LHCN-M2 (cell line): ENCODE measurements at places on chromosomes 13 and 19.
A peak's percentile ranks its signal among the peaks of the same experiment; 100 is the strongest.

- DNase-seq: no peak
These were observed 29.3 kb upstream of the ATP1A3 start for GRCh38 chr19:42023121-42023942.

DNA sequence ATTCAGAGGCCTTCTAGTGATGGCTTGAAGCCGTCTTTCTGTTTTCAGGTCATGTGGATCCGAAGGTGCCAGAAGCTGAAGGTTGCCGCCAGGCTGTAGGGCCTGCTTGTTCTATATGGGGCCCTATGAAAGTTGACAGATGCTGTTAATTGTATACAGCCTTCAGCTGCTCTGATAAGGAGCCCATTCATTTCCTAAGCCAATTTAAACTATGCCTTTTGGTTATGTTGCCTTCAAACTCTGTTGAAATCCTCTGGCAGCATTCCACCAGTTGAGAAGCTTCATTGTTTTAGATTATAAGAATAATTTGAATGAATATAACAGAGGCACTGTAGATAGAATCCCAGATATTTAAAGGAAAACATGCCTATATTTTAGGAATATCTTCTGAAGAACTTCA lies 34.4 kb downstream of the RAP2A start:
- DNase-seq: no peak

DNA sequence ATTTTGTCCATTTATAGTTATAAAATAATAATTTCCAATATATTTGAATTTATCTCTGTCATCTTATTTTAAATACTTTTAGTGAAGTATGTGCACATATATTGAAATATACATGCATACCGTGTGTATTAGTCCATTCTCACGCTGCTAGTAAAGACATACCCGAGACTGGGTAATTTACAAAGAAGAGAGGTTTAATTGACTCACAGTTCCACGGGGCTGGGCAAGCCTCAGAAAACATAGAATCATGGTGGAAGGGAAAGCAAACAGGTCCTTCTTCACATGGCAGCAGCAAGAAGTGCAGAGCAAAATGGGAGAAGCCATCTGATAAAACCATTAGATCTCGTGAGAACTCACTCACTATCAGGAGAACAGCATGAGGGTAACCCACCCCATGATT lies 37.6 kb upstream of the FFAR2 start:
- DNase-seq: no peak

GRCh38 chr19:40981591-40981990 lies 9.5 kb upstream of the CYP2B6 start:
- no peak for DNase-seq

- no peak for DNase-seq
These were observed 17.4 kb downstream of the CCDC70 start for GRCh38 chr13:51879133-51879532.

DNA sequence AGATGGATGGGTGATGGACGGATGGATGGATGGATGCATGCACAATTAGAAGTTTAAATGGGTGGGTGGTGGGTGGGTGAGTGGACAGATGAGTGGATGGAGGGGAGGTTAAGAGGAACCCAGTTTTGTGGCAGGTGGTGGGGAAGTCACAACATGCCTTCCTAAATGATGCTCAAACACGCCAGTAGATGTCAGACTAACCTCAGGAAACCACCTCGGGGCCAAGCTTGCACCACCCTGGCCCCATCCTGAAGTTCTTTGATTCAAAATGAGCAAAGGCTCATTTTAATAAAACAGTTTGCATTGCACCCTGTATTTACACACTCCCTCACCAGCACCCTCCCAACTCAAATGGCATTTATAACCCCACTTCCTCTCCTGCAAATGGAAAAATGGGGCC lies 91.4 kb upstream of the CACNA1A start:
- peak; percentile 59 for DNase-seq

DNA sequence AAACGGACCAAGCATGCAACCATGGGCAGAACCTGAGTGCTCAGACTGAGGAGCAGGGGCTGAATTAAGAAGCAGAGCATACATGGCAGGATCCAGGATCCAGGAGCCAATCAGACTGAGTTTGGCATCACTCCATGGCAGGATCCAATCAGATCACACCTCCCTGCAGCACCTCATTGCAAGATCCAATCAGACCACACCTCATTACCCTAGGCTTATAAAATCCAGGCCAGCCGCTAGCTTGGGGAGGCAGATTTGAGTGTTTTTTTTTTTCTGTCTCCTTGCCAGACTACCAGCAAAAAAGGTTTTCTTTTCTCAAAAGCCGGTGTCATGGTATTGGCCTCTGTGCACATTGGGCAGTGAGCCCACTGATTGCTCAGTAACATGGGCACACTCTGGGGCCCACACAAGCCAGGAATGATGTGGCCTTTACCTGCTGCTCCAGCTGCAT lies 127.9 kb upstream of the GJB6 start:
- peak; percentile 14 for DNase-seq

- peak; percentile 81 for DNase-seq
These were observed 545 bp downstream of the RAD23A start for GRCh38 chr19:12946092-12946721.

GRCh38 chr13:90746230-90746629 lies 601.3 kb upstream of the MIR17HG start:
- DNase-seq: no peak

GRCh38 chr13:33918199-33918932 lies 100.4 kb downstream of the RFC3 start:
- peak; percentile 84 for DNase-seq

- no peak for DNase-seq
These were observed 522.1 kb downstream of the SUCLA2 start for GRCh38 chr13:47478985-47479384.

GRCh38 chr13:44089452-44089851 lies 209.7 kb downstream of the LACC1 start:
- DNase-seq: peak; percentile 32

GRCh38 chr19:37304190-37304883 lies 66.6 kb upstream of the ZNF527 start:
- DNase-seq: peak; percentile 42

- no peak for DNase-seq
These were observed 67.7 kb downstream of the DACH1 start for GRCh38 chr13:71799324-71799723.

DNA sequence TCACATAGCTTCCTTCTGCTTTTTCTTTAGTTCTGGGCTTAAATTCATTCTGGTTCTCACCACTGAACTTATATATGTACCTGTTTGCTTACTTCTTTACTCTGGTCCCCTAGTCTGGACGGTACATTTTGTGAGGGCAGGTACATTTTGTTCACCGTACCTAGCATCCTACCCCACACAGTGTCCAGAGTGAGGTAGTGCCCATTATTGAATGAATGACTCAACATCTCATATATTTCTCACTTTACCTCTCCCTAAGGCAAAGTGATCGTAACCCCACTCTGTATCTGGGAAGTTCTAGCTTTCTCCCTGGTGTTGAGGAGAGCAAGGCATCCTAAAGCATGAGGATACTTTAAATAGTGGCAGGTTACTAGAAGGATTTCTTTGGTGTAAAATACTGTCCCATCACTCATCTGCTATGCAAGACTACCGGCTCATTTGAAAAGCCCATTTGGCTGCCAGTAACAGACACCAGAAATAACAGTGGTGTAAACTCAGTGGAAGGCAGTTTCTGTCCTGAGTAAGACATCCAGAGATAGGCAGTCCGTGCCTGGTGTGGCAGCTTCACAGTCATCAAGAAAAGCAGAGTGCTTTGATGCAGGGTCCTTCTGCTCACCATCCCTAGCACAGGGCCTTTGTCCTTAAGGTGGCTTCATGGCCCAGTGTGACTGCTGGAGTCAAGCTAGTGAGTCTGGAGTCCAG lies 111.8 kb downstream of the SIPA1L3 start:
- DNase-seq: no peak

DNA sequence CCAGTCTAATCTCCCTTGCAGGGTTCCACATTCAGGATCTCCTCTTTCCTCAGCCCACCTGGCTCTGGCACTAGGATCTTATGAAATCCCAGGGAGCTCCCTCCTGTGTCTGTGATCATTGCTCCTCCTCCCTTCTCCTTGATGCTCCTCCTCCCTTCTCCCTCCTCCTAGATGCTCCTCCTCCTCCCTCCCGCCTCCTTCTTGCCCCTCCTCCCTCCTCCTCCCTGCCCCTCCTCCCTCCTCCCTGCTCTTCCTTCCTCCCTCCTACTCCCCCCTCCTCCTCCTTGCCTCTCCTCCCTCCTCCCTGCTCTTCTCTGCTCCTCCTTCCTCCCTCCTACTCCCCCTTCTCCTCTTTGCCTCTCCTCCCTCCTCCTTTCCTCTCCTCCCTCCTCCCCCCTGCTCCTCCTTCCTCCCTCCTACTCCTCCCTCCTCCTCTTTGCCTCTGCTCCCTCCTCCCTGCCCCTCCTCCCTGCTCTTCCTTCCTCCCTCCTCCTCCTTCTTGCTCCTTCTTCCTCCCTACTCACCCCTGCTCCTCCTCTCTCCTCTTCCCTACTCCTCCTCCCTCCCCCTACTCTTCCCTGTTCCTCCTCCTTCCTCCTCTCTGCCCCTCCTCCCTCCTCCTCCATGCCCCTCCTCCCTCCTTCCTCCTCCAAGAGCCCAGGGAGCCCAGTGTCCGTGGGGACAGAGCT lies 14.9 kb upstream of the ZBTB7A start:
- DNase-seq: no peak

DNA sequence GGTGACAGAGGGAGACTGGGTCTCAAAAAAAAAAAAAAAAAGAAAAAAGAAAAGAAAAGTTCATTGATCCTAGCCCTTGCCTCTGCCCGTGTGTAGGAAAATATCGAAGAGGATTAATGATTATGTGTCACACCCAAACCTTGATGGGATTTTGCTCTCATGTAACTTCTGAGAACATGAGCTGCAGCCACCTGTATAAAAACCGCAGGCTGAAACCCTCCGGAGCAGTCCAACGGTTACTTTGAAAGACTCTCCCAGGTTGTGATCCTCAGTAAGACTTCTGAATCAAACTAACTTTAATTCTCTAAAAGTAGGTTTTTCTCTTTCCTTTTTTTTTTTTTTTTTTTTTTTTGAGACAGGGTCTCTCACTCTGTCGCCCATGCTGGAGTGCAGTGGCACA lies 4.3 kb upstream of the PSMC4 start:
- no peak for DNase-seq

- DNase-seq: peak; percentile 82
These were observed 666.6 kb downstream of the SLITRK1 start for GRCh38 chr13:83215627-83216026.

DNA sequence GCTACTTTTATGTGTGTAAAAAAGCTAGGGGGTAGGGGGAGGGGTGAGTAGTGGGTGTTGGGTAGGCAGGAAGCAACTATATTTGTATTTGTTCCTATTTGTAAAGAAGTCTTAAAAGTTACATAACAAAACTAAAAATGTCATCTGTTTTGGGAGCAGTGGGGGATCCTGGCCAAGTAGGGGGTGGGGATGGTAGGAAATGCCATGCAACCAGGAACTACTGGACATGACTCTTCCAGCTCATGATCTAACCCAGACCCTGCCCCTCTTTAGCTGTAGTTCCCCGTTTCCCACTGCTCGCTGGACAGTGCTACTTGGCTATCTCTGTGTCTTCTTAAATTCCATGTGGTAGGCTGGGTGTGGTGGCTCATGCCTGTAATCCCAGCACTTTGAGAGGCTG lies 3.2 kb downstream of the GTF3A start:
- no peak for DNase-seq

GRCh38 chr13:104996022-104996421 lies 1539.4 kb downstream of the EFNB2 start:
- no peak for DNase-seq

DNA sequence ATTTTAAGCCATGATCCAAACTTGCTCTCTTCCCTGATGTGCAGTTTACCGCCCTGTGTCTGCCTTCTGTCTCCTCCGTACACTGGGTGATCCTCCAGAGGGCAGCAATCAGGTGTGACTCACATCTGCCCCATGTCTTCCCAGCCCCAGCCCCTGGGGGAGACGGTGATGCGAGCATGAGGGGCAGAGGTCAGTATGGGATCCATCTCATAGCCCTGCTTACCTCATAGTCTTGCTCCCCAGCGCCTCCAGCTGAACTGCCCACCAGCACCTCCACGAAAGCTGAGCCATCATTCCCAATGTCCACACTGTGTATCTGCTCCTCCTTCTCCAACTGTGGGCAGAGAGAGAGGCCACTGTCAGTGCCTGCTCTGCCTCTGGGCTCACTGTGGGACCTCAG lies 14.6 kb downstream of the XRCC1 start:
- DNase-seq: peak; percentile 49

GRCh38 chr19:48735031-48735615 lies 5.3 kb downstream of the RASIP1 start:
- DNase-seq: no peak

GRCh38 chr13:87941226-87941625 lies 270.1 kb downstream of the SLITRK5 start:
- no peak for DNase-seq

DNA sequence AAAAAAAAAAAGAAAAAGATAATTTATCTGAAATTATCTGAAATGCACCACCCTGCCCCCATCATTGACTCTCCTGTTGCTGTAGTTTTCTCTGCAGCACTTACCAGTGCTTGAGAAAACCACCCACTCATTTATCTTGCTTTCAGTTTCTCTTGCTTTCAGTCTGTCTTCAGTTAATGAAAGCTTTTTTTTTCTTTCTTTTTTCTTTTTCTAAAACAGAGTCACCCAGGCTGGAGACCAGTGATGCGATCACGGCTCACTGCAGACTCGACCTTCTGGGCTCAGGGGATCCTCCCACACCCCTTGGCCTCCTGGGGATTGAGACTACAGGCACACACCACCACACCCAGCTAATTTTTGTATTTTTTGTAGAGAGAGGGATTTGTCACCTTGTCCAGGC lies 4.3 kb upstream of the ACP5 start:
- DNase-seq: no peak

DNA sequence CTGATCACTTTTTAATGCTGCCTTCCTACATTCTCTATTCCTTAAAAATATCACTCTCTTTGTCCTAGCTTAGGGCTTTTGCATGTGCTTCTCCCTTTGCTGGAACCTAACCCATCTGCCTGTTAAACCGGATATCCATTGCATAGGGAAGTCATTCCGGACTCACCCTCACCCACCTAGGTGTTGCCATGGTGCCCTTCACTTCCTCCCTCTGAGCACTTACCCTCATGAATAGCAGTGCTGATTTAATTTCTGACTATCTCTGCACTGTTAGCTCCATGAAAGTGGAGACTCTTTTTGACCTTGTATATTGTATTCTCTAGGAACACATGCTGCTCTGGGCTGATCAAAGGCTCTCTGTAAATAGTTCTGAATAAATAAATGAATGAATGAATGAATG lies 401.9 kb downstream of the PCDH20 start:
- no peak for DNase-seq

DNA sequence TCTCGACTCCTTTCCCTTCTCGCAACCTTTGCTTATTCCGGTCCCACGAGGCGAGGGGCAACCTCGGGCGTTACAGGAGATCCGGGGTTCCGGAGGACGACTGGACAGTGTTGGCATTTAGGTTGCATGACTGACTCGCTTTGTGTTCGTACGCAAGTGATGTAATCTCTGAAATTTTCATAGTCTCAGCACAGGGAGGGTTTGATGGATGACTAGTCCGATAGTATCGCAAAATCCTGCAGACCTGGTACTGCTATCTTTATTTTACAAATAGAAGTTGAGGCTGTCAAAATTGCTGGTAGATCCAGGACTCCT lies 342 bp downstream of the DDX49 start:
- no peak for DNase-seq

DNA sequence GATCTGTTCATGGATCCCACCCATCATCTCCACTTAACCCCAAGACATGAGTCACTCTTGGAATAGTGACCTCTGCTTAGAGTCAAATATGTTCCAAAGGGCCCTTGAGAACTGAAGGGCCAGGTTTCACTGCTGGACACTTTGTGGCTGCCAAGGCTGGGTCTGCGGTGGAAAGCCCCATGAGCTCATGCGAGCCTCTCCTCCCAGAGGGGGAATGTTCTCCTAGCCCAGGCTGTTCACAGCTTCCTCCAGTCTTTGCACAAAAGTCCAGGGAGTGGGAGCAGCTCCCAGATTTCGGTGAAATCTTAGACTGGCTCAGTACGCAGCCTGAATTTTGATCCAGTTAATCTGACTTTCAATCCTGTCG lies 732 bp upstream of the DCLK1 start:
- DNase-seq: peak; percentile 40
